ENCODE measurements at places on chromosomes 6 and 20.

DNA sequence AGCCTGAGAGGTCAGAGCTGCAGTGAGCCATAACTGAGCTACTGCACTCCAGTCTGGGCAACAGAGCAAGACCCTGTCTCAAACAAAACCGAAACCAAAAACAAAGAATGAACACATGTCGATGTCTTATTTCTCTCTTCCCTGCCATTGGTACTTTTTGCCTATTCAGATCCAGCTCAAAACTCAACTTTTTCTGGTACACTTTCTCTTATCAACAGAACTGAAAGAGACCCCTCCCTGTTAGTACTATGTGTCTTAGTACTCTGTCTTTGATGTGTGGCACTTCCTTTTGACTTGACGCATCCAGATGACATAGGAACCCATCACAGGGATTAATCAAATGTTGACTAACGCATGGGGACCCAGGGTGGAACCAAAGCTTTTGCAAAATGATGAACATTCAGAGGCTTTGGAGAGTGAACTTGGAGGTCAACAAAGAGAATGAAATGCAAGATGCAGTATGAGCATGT lies 44.8 kb downstream of the AKAP12 start:
- DNase-seq = no peak

GRCh38 chr6:131954059-131954774 lies 3.0 kb upstream of the CCN2 start:
- DNase-seq = no peak

DNA sequence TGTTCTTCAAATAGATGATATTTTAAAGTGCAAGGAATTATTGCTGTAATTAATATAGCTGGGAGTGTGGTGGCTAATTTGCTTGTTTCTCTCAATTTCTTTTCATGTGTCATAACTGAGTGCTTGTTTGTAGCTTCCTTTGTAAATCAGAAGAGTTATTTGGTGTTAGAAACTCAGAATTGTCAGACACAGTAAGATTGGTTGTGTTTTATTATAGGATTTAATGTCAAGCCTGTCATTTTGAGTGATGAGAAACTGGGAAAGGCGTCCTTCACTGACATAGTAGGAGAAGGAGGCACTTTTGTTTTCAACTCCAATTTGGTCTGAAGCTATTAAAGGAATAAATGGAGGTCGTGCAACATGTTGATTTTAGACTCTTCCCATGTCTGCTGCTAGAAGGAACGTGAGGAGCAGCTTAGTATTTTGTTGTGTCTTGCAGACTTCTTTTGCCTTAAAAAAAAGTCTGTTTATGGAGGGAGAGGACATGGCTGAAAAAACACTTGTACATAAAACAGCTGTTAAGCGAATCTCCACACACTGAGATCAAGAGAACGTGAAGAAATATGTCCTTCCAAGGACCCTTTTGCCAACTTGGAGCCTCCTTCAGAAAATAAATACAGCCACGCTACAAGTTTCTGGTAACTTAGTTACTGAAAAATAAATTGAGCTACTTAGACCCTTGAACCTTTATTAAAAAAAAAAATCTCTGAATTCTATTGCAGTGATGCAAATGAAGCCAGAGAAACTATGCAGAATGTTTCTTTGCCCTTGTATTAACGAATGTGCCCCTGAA lies 59.5 kb downstream of the BMP6 start:
- DNase-seq = no peak

DNA sequence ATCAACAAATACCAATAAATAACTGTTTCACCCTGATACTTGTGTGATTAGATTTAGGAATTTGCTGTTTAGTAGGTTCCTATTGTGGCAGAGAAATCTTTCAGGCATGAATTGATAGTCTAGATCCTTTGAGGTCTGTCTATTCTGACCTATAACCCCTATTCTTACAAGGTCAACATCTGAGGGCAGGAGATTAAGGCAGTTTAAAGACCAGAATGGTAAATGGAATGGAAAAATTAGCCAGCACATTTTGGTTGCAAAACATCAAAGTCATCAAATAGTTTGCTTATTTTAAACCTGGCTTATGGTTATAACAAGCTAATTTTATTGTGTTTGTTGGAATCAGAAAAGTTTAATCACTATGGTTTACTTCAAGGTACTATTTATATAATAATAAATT lies 78.4 kb downstream of the LIN28B start:
- DNase-seq = no peak

DNA sequence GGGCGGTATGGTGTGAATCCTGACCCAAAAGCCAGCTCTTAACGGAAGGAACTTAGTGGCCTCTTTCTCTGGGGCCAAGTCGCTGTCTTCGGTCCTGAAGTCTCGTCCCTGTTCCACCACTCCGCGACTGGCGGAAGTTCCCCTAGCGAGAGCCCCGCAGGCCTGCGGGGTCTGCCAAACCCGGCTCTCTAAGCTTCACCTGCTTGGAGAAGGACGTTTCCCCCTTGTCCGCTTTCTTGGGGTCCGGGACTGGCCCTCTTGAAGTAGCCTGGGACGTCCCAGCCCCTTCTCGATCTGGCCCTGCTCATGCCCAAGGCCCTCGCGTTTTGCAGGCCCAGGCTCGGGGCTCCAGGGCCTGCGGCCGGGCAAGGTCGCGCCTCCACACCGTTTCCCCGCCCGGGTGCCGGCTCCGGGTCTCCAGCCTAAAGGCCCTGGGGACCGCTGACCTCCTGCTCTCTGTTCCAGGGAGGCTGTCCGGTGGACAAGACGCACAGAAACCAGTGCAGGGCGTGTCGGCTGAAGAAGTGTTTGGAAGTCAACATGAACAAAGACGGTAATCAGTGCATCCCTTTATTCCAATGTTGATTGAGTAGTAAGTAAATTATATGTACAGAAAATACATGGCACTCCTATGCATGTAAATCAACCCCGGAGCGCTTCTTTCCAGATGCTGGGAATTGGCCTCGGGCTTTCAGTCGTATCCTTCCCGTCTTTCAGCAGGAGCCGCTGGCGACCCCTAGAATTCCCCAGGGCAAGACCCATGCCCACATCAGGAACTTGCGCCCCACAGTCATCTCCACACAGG lies 8.8 kb downstream of the NR2E1 start:
- DNase-seq = no peak

- no peak for DNase-seq
These were observed 19.1 kb upstream of the TULP4 start for GRCh38 chr6:158293122-158293521.

DNA sequence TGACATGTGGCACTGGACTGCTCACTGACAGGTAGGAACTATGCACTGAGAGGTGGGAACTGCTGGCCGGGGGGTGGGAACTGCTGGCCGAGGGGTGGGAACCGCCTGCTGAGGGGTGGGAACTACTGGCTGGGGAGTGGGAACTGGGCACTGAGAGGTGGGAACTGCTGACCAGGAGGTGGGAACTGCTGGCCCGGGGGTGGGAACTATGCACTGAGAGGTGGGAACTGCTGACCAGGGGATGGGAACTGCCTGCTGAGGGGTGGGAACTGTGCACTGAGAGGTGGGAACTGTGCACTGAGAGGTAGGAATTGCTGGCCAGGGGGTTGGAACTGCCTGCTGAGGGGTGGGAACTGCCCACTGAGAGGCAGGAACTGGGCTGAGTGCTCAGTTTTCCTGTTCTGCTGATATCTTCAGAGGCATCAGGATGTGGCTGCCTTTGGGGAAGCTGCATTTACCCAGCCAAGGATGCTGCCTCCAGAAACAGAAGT lies 90.2 kb downstream of the THBS2 start:
- no peak for DNase-seq

DNA sequence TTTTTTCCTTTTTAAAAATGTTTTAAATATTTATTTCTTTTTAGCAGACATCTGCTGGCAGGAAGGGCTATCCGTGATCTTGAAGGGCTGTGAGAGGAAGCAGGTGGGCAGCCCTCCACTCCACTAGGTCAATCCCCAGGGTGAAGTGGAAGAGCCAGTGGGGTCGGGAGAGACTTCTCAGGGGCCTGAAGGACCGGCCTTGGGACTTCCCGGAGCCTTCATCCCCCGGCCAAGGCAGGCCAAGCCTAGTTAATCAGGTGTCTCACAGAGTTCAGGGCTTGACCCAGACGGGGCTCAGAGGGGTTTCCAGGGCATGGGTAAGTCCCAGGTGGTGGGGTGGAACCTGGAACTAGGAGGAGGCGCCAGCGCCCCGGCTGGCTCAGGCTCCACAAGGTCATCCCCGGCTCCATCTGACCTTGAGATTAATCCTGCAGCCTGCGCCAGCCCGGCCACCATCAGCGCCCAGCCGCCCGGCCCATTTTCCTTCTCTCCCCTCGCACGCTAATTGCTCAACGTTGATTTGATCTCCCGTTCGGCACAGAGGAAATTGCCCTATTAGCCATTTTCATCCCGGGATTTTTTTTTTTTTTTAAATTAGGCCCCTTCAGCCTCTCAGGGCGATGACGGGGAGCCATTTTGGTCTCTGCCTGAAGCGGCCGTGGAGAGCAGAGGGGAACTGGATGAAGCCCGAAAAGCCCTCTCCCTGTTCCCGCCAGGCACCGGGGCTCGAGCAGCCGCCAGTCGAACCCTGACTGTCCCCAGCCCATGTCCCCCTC lies 44.4 kb downstream of the MDFI start:
- no peak for DNase-seq

DNA sequence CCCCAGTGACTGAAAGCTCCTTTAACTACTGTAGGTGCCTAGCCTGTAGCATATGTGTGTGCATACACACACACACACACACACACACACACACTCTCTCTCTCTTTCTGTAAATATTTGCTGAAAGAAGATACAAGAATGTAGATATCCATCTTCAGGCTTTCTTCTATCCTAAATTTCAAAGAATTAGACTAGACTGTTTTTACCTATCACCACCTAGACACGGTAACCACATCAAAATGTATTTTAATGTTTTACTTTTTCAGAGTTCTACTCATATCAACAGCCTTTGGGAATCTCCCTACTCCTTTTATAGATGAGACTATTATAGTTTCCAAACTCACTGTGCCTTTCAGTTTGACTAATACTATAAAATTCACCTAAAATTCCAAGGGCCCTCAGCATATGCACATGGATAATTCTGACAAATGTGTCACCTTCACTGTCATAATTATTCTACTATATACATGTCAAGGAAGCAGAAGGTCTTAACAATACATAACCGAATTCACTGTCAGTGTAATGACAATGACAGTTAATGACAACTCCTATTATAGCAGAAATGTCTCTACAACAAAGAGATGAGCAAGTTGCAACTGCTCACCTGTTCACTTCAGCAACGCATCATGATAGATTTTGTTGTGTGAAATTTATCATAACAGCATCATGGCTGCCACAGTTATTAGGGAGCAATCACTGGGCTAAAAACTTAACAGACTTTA lies 236.5 kb downstream of the GMPR start:
- DNase-seq = no peak

DNA sequence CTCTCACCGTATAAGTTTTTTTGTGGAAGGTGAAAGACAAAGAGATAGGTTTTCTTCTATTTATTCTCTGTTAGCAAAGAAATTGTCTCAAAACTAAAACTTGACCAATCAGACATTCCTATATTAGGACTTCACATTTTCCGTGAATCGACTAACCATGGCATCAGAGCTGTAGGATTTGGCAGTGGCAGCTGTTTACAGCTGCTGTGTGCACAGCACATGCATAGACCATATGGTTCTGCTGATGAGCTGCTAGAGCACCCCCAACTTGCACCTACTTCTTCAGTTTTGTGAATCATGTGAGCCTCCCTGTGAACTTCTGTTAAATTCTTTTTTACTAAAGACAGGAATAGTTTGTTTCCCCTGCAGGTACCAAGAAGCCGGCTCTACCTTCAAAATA lies 157.9 kb downstream of the RFX6 start:
- DNase-seq = no peak

DNA sequence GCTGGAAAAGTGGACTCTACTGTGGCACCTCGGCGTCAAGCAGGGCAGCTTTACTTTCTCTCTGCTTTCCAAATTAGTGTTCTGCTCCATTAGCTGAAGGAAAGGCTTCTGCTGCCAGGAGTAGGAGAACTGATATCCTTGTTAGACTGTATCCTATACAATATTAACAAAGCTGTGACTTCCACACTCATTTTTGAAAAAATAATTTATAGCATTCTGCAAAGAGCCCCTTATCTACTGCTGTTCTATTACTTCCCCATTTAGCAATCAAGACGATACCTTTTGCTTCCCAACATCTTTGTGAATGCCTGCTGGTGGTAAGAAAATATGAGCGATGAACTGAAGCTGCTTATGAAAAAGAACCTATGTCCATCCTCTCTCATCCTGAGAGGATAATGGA lies 151.1 kb downstream of the UBE3D start:
- DNase-seq = no peak

- no peak for DNase-seq
These were observed 39.3 kb downstream of the SLC2A4RG start for GRCh38 chr20:63778857-63779256.

DNA sequence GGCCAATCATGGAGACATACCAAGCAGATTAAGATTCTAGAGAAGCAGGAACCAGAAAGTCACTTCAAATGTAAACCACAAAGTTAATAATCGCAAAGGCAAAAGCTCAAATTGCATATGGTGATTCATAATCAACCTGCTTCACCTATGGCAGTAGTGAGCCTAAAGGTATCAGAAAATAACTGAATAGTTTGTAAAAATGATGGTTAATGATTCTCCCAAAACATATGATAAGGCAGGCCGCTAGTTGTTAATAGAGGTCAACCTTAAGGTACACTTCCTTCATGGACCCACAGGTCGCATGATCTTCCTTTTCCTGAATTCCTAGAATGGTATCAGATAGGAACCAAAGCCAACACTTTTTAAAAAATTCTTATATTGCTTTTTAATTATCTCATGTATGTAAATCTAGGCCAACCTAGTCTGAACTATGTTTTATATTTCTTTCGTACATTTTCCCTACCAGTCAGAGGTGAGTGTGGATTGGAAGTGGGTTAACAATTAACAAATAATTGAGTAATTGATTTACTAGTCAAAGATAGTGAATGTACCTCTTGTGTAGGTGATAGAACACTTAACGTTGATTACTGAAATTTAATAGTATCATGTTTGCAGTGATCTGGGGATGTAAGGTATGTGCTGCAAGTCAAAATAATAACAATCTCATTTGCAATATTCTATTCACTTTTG lies 16.4 kb downstream of the TAAR2 start:
- DNase-seq = no peak

DNA sequence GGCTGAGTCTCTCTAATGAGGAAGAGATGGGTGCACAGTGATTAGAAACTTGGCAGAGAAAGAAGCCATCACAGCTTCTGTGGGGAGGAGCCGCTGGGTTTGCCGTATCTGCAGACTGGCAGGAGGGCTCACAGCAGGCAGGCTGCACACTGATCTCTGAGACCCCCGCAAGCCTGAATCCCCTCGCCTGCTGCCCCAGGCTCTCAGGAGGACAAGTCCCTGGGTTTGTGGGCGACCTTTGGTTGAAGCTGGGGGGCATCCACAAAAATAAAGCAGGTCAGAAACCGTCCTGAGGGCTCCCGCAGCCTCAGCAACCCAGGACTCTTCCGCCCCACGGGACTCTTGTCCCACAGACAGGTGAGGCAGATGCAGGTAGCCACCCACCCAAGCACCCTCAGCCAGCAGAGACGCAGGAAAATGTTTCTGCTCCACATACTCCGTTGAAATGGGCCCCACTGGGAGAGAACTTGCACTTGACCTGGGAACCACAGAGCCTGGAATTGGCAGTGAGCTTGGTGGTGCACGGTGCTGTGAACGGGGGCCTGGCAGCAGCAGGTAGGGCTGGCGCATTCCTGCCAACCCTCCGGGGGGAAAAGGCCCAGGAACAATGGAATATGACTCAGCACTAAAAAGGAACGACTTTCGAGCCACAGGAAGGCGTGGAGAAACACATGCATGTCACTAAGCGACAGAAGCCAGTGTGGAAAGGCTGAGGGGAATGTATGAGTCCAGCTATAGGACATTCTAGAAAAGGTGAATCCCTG lies 89.9 kb downstream of the YTHDF1 start:
- no peak for DNase-seq
